H7 (cell line): ENCODE measurements at places on chromosomes 12 and 14. TPM values are rescaled to one million over a fixed set of nuclear protein-coding genes. Genes with fewer than 3 reads are reported as not detected.

GPR68 gene
- 0.22 and 1.1 TPM in 2 replicates for total RNA-seq

PKP2 gene
- 18.2 and 18.3 TPM in 2 replicates for total RNA-seq

FGF23 gene
- 0.17 and 0.37 TPM in 2 replicates for total RNA-seq

ADSS1 gene
- total RNA-seq, result 10.3 and 11.2 TPM in 2 replicates

IL26 gene
- not detected in 2 replicates for total RNA-seq

CHMP4A gene
- total RNA-seq, result 17.6 and 20.8 TPM in 2 replicates

GRCh38 chr12:25730489-25731349 lies 177.6 kb upstream of the LMNTD1 start:
- DNase-seq, result peak; percentile 19

GRCh38 chr12:30877105-30877875 lies 49.3 kb upstream of the TSPAN11 start:
- no peak for DNase-seq

DNA sequence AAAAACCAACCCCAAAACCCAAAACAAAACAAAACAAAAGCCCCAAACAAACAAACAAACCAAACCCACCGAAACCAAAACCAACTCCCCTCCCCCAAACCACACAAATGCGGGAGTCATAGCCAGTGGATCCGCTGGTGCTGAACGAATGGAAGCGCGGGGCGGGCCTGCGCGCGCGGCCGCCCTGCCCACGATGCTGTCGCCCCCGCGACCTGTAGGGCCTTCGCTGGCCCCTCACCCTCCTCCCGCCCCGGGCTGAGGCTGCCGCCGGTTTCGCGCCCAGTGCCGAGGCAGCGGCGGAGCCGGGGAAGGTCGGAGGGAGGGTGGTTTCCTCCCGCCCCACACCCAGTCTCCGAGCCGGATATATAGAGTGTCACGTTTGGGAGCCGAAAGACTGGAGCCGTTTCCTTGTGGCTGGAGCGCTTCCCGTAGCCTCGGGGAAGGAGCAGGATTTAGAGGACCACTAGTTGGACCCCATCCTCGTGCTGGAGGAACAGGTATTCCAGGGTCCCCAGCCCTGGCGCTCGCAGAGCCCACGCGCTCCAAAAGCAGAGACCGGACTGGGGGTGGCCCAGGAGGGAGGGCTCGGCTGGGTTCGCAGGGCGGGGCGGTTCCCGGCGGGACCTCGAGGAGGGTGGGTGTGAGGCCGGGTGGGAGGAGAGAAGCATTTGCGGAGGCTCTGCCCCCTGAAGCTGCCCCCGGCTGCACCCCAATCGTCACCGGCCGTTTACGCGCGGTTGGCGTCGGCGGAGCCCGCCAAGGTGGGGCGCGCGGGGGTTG lies at the start of gene FAR2:
Gene FAR2, plus strand, starts transcription at position 368 of the 780 bp plus-strand sequence. CDS start 121,172 bp downstream, outside the sequence.
- peak; percentile 86 for DNase-seq

DNA sequence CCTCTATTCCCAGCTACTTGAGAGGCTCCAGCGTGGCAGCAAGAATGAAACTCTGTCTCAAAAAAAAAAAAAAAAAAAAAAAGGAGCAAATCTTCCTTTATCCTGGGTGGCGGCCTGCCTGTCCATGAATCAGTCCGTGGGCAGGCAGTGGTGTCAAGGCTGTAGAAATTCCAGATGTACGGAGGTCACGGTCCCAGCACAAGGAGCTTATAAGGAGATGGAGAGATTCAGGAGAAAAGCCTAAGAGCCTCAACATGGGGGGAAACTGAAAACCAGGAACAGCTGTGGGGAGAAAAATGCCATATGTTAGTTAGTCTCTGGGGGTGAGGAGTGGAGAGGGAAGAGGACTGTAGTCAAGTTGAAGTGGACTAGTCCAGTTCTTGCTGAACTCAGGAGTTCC lies 130.5 kb upstream of the CRY1 start:
- no peak for DNase-seq

DNA sequence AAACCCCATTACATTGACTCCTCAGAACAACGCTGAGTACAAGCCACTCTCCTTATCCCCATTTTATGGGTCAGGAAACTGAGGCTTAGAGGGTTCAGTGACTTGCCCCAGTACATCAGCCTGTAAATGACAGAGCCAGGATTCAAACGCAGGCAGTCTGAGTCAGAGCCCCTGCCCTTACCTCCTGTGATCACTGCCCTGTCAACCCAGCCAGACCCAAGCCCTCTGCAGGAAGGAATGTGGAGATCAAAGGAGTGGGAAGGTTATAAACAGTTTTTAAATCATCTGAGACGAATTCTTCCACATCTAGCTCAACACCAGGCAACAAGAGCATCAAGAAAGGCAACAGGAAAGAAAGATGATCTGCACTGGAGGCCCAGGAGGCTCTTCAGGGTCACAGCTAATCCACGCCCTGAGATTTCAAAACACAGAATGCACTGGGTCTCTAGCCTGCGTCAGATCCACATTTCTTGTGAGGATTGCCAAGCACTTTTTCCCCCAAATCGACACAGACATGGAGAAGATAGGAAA lies 38.5 kb downstream of the SPTB start:
- peak; percentile 60 for DNase-seq

- peak; percentile 30 for DNase-seq
Observed at GRCh38 chr12:76006028-76006925, 25.3 kb downstream of the PHLDA1 start.

DNA sequence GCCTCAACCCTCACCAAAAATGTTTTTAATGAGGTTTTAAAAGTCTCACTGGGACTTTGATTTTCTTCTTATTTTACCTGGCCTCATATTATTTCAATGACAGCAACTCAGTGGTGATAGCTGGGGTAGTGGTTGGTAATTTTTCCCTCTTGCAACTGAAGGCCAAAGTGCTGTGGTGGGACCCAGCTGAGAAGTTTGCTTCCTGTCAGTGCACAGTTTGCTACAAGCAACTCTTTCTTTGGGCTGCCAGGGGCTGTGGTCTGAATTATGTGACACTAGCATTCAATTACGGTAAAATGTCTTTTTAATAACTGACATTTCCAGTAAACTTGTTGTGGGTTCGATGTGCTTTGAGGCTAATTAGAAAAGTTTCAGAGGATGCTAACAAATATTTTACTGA lies 65.3 kb downstream of the IFNG start:
- no peak for DNase-seq

GRCh38 chr14:35808076-35808637 lies 938 bp downstream of the RALGAPA1 start:
- DNase-seq, result peak; percentile 51

GRCh38 chr14:86035882-86036281 lies 505.9 kb downstream of the FLRT2 start:
- peak; percentile 8 for DNase-seq

GRCh38 chr14:50062438-50063085 lies 53.8 kb downstream of the VCPKMT start:
- peak; percentile 64 for DNase-seq

GRCh38 chr14:34650786-34651584 lies 21.0 kb upstream of the SNX6 start:
- DNase-seq, result no peak

- no peak for DNase-seq
Observed at GRCh38 chr12:24488906-24489619, 459.8 kb downstream of the BCAT1 start.
